ENCODE measurements at places on chromosomes 4 and X. TPM values are rescaled to one million over a fixed set of nuclear protein-coding genes. Genes with fewer than 3 reads are reported as not detected.

The CASP6 gene
- 43.3 TPM for total RNA-seq

The ADH5 gene
- 108 TPM for total RNA-seq

The GPR119 gene
- not detected for total RNA-seq

The HTN3 gene
- total RNA-seq: not detected
